ENCODE measurements at places on chromosomes 7 and 10. TPM values are rescaled to one million over a fixed set of nuclear protein-coding genes. Genes with fewer than 3 reads are reported as not detected.

DNA sequence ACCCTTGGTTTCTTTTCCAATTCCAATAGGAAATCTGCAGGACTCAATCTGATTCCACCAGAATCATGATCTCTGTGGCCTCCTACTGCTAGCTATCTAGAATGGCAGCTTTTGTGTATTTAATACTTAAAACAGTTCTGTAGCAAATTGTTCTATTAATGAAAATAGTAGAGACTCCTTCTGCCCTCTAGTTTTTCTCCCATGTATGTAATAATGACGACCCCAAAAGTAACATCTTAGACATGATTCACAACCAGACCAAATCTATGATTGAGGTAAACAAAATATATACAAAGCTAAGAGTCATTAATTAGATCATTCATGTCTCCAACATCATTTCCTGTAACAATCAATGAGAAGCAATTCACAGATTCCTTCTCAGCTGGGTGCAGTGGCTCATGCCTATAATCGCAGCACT lies 259.1 kb upstream of the MKLN1 start:
- DNase-seq = peak; percentile 18
- H3K27me3 ChIP-seq = no peaks in the 10 kb centered on the region
- H3K4me3 ChIP-seq = no peak overlapping the region
- peaks cover 15% of the 10 kb centered on the region for H3K4me1 ChIP-seq
- no peak overlapping the region for H3K27ac ChIP-seq
- 0 out of 2 replicates have a peak, but pooled peaks cover 5% of the 10 kb centered on the region for H3K36me3 ChIP-seq

GNG11 gene
- 4.4 TPM for total RNA-seq

GRCh38 chr7:15916681-15917380 lies 230.3 kb upstream of the MEOX2 start:
- no peaks in the 10 kb centered on the region for H3K36me3 ChIP-seq
- no peak overlapping the region for H3K27ac ChIP-seq
- H3K4me1 ChIP-seq = peaks cover 9% of the 10 kb centered on the region
- no peak overlapping the region for H3K4me3 ChIP-seq

DNA sequence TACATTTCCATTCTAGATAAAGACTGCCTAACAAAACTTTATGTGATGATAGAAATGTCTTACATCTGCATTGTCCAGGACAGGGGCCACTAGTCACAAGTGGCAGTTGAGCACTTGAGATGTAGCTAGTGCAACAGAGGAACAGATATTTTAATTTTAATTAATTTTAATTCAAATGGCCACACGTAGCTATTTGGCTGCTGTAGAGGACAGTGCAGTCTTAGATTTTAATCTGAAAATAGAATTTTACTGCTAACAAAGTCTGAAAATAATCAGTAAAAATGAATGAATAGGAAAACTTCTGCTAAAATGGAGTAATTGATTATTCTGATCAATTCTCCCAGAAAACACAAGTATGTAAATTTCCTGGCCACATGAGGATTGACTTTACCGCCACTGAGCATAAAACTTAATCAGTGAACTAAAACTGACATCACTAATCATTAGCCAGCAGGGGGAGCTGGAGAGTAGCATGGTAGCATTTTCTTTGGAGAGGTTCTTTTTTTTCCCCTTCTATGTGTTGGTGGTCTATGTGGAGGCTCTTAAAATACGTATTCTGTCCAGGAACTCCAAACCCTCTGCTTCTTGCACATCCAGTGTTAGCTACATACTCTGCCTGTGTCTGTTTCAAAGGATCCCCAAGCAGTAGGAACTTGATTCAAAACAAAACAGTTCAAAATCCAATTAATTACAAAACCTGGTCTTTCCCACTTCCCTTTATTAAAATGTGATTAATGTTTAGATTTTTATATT lies 52.1 kb downstream of the TSPAN12 start:
- H3K4me3 ChIP-seq = no peak overlapping the region
- H3K27me3 ChIP-seq = no peaks in the 10 kb centered on the region
- H3K36me3 ChIP-seq = no peaks in the 10 kb centered on the region
